ENCODE measurements at places on chromosomes 1 and 21.

DNA sequence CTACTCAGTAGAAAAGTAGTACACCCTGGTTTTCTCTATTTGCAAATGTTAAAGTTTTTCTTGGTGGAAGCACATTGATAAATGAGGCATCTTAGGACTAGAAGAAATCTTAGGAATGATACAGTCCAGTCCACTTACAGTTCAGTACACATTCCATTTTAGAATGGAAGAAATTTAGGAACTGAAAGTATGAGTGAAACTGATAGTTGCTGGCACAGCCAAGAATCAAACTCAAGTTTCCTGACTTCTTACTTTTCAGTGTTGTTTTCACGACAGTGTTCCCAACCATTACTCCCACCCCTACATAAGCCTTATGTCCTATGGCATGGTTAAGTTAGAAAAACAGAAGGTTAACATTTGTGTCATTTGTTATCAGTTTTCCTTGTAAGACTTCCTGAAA lies 258.5 kb downstream of the BACH1 start:
- DNase-seq: no peak

DNA sequence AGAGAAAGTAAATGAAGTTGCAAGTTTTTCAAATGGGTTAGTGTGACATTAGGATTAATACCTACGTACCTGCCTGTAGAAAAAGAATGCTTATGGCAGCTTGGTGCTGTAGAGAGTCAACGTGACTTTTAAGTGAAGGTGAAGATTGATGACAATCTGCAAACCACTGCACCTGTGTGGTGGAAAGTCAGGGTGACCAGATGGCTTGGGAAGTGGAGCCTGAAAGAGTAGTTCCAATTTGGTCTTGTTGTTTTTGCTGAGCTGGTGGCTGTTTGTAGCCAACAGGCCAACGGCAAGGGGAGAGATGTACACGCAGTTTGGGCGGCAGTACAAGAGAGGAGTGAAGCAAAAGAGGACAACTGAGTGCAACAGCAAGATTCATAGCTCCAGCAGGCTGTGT lies 78.1 kb upstream of the JAK1 start:
- no peak for DNase-seq

DNA sequence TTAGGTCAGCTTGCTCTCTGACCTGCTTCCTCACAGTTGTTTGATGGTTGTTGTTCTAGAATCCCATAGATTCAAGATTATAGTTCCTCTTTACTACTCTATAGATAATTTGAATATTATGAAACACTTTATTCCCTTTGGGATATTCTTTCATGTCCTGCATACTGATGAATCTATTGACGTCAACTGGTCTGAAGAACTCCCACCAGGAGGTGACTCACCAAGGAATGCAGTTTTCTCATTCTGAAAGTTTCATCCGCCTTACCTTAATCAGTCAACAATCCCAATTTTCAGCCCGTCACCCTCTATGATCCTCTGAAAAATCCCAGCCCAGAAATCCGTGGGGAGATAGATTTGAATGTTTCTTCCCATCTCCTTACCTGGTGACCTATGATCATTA lies 834.1 kb upstream of the PRMT6 start:
- no peak for DNase-seq

DNA sequence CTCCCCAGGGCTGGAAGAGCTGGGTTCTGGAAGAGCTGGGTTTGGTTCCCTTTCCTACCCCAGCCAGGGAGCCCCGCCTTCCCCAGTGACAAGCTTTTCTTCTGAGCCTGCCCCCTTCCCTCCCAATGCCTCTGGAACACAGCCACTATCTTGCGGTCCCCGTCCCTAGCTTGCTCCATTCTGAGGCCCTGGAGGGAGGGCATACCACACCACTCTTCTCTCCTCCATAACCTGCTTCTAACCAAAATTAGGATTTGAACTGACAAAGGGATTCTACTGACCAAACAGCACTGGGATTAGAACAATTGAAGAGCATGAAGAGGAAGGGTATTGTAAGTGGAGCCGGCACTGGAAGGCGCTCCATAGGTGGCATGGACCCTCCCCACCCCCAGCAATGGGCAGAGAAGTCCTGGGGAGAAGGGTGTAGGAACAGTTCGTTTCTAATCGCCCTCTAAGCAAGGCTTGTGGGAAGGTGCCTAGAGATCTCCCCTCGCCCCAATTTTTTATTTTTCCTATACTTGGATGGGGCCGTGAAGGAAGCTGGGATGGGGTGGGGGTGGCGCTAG lies 690 bp downstream of the C1orf216 start:
- no peak for DNase-seq

GRCh38 chr1:39973503-39974135 lies 18.7 kb downstream of the MFSD2A start:
- peak; percentile 71 for DNase-seq

DNA sequence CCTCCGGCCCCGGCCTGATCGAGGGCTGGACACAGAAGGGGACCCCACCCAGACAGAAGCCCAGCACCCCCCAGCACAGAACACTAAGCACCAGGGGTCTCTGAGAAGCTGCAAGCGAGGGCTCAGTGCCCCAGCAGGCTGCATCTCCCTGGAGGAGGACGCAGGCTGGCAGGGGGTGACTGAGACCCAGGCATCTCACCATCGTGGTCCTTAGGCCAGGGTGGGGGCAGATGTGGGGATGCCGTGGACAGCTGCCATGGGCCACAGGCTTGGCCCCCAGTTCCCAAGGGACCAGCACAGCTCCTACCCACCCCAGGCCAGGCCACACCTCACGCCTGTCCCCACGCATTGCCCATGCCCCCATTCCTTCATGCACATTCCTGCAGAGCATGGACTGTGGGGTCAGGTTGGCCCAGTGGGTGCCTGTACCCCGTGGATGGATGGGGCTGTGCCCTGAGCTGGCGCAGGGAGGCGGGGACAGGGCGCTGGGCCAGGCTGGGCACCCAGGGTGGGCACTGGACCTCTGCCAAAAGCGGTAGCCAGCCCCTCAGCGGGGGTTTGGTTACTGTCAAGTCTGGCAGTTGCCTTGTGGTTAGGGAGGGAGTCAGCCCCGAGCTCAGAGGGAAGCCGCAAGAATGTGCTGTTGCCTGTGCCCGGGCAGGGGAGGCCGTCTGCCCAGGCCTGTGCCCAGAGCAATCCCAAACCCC lies 61.5 kb downstream of the ARHGEF16 start:
- no peak for DNase-seq

DNA sequence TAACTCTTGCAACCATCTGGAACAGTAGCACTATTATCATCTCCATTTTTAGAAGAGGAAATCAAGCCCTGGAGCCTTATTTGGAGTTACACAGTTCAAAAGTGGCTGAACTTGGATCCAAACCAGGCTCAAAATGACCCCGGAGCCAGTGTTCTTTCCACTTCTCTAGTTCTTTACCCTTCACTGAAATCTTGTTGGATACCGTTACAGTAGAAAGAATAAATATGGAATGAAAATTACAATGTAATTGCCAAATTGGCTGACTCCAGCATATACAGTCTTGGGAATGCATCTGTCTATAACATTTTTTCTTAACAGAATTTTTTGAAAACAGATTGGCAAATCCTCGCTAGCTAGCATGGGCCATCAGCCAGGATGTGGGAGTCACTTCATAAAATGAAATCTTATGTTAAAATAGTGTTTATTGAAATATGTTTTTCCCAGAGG lies 261.4 kb downstream of the CTH start:
- no peak for DNase-seq

- no peak for DNase-seq
Observed at GRCh38 chr1:26003262-26003661, 5.4 kb upstream of the PAFAH2 start.

- no peak for DNase-seq
Observed at GRCh38 chr1:56561227-56562019, 17.9 kb downstream of the PLPP3 start.

- peak; percentile 51 for DNase-seq
Observed at GRCh38 chr1:211352985-211353515, 26.4 kb downstream of the TRAF5 start.

- DNase-seq: no peak
Observed at GRCh38 chr1:2259668-2260402, 31.7 kb downstream of the SKI start.

DNA sequence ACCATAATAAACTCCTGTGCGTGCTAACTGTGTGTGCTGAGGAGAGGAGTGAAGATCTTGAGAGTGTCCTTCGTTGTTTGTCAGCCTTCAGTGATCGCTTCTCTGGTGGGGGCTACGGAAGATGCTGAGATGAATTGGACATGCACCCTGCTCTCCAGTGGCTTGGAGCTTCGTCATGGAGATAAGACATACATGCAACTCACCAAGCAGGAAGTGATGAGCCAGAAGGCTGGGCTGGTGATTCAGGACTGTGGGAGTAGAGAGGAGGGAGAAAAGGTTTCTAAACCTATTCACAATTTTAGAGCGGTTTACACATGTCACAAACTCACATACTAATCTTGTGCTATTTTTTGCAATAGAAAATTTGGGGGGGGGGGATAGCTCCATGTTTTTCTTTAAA lies 128.9 kb upstream of the ADAR start:
- DNase-seq: peak; percentile 45

- DNase-seq: no peak
Observed at GRCh38 chr1:201705389-201705788, 123.6 kb upstream of the IPO9 start.

DNA sequence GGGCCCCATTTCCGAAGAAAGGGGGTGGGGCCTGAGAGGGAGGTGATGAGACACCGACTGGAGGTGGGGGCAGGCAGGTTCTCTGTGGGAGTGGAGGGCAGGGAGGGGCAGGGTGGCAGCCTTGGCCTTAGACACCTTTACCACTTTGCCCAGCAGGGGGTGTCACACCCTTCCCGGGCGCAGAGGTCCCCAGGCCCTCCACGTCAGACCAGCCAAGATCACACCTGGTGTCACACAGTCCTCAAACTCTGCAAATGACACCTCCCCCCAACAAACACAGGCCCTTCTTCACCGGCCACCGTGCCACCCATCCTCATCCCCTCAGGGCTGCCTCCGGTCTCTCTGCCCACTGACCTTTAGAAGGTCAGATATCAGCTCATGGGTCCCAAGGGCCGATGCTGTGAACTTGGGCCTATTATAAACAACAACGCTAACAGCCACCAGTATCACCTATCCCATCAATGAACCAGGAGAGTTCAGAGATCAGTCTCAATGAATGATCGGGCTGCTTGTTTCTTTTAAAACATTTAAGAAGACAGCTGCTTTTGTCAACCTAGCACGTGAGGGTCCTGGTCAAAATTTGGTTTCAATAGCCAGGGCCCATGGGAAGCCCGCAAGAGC lies 103.9 kb downstream of the CASZ1 start:
- DNase-seq: peak; percentile 60

GRCh38 chr1:47779613-47780012 lies 217.6 kb downstream of the TRABD2B start:
- no peak for DNase-seq

DNA sequence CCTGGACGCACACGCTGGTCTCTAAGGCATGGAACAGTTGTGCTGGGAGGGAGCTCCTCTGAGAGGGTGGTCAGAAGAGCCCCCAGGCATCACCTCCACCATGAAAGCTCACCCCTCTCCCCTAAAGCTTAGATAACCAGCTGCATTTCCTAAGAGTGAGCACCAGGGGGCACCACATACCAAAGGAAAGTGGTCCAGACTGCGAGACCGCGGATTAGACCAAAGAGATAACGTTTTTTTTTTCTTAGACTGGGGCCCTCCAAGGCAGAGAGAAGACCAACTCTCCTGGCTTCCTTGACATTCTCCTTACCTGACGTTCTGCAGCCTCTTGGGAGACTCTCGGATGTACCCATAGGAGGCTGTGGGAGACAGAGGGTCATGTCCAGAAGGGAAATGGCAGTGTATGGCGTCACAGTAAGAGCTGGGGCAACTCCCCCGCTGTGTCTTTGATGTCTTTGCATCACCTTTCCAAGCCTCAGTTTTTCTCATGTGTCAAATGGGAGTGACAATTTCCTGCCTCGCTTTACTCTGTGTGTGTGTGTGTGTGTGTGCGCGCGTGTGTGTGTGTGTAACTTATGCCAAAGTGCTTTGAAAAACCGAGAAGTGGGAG lies 12.3 kb upstream of the IFNLR1 start:
- peak; percentile 74 for DNase-seq

GRCh38 chr1:89502895-89503294 lies 21.7 kb upstream of the LRRC8B start:
- DNase-seq: no peak

DNA sequence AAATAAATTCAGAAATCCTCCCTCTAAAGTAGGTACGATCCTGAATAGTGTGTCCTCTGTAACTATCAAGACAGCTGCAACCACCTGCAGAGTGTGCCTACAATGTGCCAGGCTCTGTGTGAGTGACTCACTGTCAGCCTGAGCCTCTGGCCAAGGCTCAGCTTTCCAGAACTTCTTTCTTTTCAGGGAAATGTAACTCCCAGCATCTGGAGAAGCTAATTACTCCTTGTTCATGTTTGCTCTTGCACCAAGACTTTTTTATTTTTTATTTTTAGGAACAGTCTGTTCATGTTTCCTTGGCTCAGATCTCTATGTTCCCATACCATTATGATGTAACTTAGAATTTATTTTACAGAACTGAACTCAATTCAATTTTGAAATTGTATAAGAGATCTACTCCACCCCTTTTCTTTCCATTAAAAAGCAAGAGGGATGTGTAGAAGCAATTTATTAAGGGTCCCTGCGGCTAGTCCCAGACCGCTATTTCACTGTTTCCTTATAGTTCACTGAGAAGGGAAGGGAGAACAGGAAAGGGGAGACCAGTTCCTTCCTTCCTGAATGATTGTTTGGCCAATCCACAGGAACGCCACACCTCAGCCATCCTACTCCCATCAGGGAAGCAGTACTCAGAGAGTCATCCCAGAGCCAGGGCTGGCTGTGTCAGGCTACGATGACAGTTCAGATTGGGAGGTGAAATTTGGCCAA lies 112.4 kb upstream of the ZNF648 start:
- DNase-seq: no peak

GRCh38 chr21:40967771-40968170 lies 120.8 kb upstream of the DSCAM start:
- no peak for DNase-seq

- DNase-seq: no peak
Observed at GRCh38 chr1:169692756-169693460, 18.5 kb downstream of the SELL start.

- no peak for DNase-seq
Observed at GRCh38 chr1:197998110-197998509, 80.9 kb downstream of the LHX9 start.

DNA sequence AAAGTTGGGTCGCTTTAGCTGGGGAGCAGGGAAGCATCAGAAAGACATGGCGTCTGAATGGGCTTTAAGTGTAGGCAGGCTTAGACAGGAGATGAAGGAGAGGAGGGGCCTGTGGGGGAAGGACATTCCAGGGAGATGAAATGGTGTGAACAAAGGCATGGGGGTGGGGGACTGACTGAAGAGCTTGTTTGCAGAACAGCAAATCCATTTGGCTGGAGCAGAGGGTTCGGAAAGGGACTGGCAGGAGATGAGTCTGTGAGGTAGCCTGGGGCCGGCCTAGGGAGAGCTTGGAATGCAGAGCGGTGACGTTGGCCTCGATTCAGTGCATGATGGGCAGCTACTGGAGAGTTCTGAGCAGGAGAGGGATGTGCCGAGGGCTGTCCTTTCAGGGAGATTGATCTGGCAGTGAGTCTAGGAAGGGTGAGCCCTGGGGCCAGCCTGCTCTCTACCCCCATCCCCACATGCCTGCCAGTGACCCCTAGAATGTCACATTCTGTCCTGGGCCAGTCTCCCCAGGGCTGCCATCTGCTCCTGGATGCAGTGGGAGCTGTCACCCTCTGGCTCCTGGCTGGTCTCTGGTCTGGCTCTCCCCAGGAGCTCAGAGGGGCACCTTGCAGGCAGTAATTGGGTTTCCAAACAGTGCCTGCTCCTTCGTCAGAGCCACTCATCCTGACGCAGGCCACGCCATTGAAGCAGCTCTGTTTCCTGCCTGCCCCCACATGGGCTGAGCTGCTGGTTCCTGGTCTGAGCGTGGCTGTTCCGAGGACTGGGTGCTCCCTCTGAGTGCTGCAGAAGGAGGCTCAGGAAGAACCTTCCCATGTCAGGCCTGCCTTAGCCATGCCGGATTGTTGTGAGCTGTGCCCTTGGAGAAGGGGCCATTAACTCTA lies 22.3 kb upstream of the TMEM222 start:
- DNase-seq: no peak

All from stimulated activated CD4-positive, alpha-beta T cell treated with anti-CD3 and anti-CD28 coated beads, Interleukin-2, amount 100 ng/mL, for 48 hours (primary cell).